PC-9 (cell line): ENCODE measurements at places on chromosomes 11 and 22.

DNA sequence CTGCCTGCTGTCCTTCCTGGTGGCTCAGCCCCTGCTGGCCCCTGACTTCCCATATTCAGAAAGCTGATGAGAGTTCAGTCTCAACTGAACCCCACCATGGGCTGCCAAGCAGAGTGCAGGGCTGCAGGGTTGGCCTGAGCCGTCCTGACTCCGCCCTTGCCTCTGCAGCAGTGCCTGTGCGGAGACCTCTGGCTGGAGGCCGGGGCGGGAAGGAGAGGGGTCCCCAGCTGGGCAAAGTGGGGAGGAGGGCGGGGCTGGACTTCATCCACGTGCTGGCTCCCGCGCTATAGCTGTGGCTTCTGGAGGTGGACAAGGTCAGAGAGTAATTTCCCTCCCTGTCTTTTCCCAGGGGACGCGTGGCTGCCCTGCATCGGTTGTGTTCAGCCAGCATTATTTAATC lies 13.6 kb downstream of the GLB1L3 start:
- no peak overlapping the region for H3K27ac ChIP-seq
- no peak overlapping the region for H3K4me3 ChIP-seq
- no peaks in the 10 kb centered on the region for H3K36me3 ChIP-seq
- no peaks in the 10 kb centered on the region for H3K4me1 ChIP-seq
- DNase-seq: no peak
- H3K27me3 ChIP-seq: no peaks in the 10 kb centered on the region

DNA sequence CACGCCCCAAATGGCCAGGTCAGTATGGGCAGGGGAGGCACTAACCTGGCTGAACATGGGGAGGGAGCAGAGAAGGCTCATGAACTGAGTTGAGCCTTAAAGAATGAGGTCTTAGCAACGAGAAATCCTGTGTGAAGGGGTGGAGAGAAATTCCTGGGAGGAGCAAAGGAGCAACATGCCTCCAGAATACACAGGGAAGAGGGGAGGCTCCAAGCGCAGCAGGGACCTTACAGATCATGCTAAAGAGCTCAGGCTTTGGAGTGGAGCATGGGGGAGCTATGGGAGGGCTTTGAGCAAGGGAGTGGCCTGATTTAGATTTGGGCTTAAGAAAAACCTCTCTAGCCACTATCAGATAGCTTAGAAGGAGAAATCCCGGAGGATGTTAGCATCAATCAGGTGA lies 88.1 kb downstream of the MN1 start:
- H3K27ac ChIP-seq: no peak overlapping the region
- DNase-seq: no peak
- no peaks in the 10 kb centered on the region for H3K27me3 ChIP-seq
- H3K4me1 ChIP-seq: peaks cover 12% of the 10 kb centered on the region
- H3K4me3 ChIP-seq: no peak overlapping the region

GRCh38 chr11:94550513-94550912 lies 6.8 kb downstream of the FUT4 start:
- H3K27me3 ChIP-seq: no peaks in the 10 kb centered on the region
- no peak overlapping the region for H3K27ac ChIP-seq
- no peak overlapping the region for H3K4me3 ChIP-seq
- no peak for DNase-seq
- no peaks in the 10 kb centered on the region for H3K36me3 ChIP-seq

- no peaks in the 10 kb centered on the region for H3K27me3 ChIP-seq
- no peak for DNase-seq
- H3K4me1 ChIP-seq: peaks cover 16% of the 10 kb centered on the region
- no peak overlapping the region for H3K27ac ChIP-seq
- H3K4me3 ChIP-seq: no peak overlapping the region
Observed at GRCh38 chr11:110029714-110030113, 63.5 kb upstream of the ZC3H12C start.

DNA sequence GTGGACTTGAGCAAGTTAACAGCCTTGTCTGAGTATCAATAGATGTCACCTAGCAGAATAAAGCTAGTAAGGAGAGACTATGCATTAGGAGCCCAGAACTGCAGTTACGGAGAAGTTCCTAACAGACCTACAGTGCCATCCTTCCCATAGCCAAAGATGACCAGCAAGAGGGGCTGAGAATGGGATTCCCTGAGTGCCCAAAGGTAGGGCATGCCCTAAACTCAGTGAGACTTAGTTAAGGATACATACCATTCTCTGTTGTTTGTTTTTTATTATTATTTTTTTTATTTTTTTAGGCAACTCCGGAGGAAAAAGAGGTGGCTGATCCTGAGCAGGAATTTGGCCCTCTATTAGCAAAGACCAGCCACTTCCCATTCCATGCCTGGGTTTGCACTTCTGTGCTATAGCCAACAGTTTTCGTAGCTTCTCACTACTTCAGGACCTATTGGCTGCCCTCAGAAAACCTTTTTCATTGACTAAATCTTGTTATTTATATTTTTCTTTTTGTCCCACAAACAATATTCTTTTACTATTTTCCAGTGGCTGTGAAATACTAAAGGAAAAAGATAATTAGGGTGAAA lies 33.3 kb upstream of the CCDC34 start:
- DNase-seq: no peak
- peak overlapping the region; percentile 68 for H3K27ac ChIP-seq
- no peaks in the 10 kb centered on the region for H3K36me3 ChIP-seq
- H3K4me3 ChIP-seq: no peak overlapping the region
- no peaks in the 10 kb centered on the region for H3K27me3 ChIP-seq

GRCh38 chr22:50192436-50193204 lies 6.9 kb downstream of the TRABD start:
- H3K27me3 ChIP-seq: no peaks in the 10 kb centered on the region
- peaks cover 25% of the 10 kb centered on the region for H3K4me1 ChIP-seq
- DNase-seq: no peak

DNA sequence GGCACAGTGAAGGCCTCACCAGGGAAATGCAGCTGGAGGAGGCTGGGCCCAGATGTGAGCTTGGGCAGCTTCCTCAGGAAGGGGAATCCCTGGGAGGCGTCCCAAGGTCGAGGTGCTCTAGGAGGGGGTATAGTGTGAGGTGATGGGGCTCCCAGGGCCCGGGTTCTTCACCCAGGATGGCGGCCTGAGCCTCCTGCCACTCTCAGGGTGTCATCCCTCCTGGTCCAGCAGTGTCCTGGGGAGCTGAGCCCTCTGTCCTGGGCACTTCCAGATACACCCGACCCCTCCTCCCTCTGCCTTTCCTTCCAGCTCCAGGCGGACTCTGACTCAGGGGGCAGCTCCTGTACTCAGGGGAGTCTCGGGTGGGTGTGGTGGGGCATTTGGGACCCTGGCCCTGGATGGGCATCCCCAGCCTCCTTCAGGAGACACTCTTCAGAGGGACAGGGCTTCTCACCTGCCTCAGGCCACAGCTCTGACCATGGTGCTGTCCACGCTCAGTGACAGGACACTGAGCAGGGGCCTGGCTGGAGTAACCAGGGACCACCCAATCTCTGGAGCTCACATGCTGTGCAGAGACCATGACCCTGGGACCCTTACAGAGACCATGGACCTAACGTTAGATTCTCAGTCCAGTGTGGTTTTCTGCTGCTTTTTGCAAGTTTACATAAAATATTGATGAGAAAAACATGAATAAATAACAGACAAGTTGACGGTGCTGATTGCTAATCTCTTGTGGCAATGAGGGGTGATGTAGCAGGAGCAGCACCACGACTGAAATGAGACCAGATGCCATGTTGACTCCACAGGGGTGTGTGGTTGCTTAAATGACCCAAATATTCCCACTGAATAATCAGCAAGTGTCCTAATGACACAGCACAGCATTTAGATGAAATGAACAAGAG lies 101.9 kb downstream of the GGTLC2 start:
- no peak for DNase-seq
- H3K4me3 ChIP-seq: no peak overlapping the region
- no peaks in the 10 kb centered on the region for H3K36me3 ChIP-seq

- no peak for DNase-seq
- peaks cover 25% of the 10 kb centered on the region; the same call in 1 of the 2 replicates for H3K27me3 ChIP-seq
- peak overlapping the region; percentile 85 for H3K4me3 ChIP-seq
- peak overlapping the region; percentile 33 for H3K27ac ChIP-seq
- peaks cover 17% of the 10 kb centered on the region; the same call in 1 of the 2 replicates for H3K36me3 ChIP-seq
- H3K4me1 ChIP-seq: peaks cover 8% of the 10 kb centered on the region
Observed at GRCh38 chr11:130915603-130916237, 559 bp downstream of the SNX19 start.

GRCh38 chr11:11555208-11555607 lies 66.6 kb downstream of the GALNT18 start:
- H3K27ac ChIP-seq: no peak overlapping the region
- no peak for DNase-seq
- H3K27me3 ChIP-seq: peaks cover 28% of the 10 kb centered on the region
- no peaks in the 10 kb centered on the region for H3K4me1 ChIP-seq
- no peak overlapping the region for H3K4me3 ChIP-seq
- H3K36me3 ChIP-seq: no peaks in the 10 kb centered on the region

- H3K27me3 ChIP-seq: no peaks in the 10 kb centered on the region
- no peak overlapping the region for H3K27ac ChIP-seq
Observed at GRCh38 chr11:110766316-110766715, 54.1 kb upstream of the ARHGAP20 start.

DNA sequence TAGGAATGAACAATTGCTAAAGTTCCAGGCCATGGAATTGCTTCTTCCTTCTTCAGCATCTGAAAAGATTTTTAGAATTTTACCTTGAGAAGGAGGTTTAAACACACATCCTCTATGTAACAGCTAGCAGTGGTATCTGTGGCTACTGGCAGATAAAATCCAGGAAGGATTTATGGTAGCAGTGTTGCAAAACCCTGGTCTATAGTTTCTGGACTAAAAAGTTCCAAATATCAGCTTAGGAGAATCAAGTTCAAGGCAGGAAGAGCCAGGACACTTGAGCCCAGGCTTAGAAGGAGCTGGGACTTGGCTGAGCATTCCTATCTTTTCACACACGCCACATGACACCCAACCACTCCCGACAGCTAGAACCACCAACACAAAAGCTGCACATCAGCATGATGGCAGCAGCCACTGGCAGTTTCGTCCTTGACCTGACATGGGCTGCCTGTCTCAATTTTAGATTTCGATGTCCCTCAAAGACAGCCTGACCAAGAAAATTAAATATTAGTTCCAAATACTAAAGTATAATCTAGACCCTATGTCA lies 14.1 kb downstream of the LARGE2 start:
- H3K27ac ChIP-seq: no peak overlapping the region
- H3K4me1 ChIP-seq: no peaks in the 10 kb centered on the region

- H3K27me3 ChIP-seq: no peaks in the 10 kb centered on the region
- H3K4me3 ChIP-seq: no peak overlapping the region
Observed at GRCh38 chr22:46482056-46482675, 55.3 kb downstream of the CELSR1 start.

- H3K27ac ChIP-seq: no peak overlapping the region
- peaks cover 18% of the 10 kb centered on the region for H3K4me1 ChIP-seq
- H3K27me3 ChIP-seq: no peaks in the 10 kb centered on the region
- no peak overlapping the region for H3K4me3 ChIP-seq
- DNase-seq: no peak
Observed at GRCh38 chr11:130583801-130584211, 135.4 kb downstream of the ADAMTS15 start.

GRCh38 chr11:20351136-20351535 lies 12.4 kb upstream of the HTATIP2 start:
- no peaks in the 10 kb centered on the region for H3K36me3 ChIP-seq
- no peak overlapping the region for H3K27ac ChIP-seq
- no peak for DNase-seq

DNA sequence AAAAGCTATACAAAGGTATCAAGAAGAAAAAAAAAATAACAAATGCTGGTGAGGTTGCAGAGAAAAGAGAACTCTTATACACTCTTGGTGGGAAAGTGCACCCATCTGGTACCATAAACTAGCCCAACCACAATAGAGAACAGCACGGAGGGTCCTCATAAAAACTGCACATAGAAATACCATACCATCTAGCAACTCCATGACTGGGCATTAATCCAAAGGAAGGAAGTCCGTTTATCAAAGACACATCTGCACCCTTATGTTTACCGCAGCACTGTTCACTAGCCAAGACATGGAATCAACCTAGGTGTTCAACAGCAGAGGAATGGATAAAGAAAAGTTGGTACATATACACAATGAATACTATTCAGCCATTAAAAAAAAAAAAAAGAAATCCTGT lies 10.8 kb upstream of the CLDN5 start:
- no peak for DNase-seq
- H3K27me3 ChIP-seq: no peaks in the 10 kb centered on the region
- H3K27ac ChIP-seq: no peak overlapping the region
- H3K4me1 ChIP-seq: no peaks in the 10 kb centered on the region
- no peak overlapping the region for H3K4me3 ChIP-seq

- H3K27ac ChIP-seq: no peak overlapping the region
- H3K27me3 ChIP-seq: peaks cover 42% of the 10 kb centered on the region
- no peaks in the 10 kb centered on the region for H3K4me1 ChIP-seq
- no peak overlapping the region for H3K4me3 ChIP-seq
- H3K36me3 ChIP-seq: no peaks in the 10 kb centered on the region
Observed at GRCh38 chr11:1933416-1934334, 13.5 kb upstream of the MRPL23 start.

DNA sequence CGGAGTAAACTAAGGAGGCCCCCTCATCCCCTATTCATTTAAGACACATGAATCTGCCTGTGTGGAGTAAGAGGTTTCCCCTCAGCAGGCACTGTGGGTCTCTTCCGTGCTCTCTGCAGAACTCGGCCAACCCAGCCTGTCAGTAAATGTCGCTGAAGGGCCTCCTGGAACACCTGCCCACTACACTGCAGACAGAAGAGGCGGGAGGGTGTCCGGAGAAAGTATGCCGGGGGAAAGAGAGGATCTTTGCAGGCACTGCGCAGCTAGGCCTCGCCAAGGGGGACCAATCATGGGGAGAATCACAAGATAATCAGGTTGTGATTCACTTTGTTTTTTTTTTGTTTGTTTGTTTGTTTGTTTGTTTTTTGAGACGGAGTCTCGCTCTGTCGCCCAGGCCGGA lies 110.8 kb downstream of the MORC2 start:
- no peak for DNase-seq
- H3K27ac ChIP-seq: no peak overlapping the region
- H3K4me3 ChIP-seq: no peak overlapping the region
- no peaks in the 10 kb centered on the region for H3K36me3 ChIP-seq
- no peaks in the 10 kb centered on the region for H3K27me3 ChIP-seq
- peaks cover 11% of the 10 kb centered on the region for H3K4me1 ChIP-seq

- no peaks in the 10 kb centered on the region for H3K27me3 ChIP-seq
- H3K4me1 ChIP-seq: peaks cover 8% of the 10 kb centered on the region
- H3K4me3 ChIP-seq: no peak overlapping the region
- no peak overlapping the region for H3K27ac ChIP-seq
Observed at GRCh38 chr11:67632982-67633755, 3.4 kb upstream of the NUDT8 start.

GRCh38 chr22:27786965-27787364 lies 14.6 kb downstream of the MN1 start:
- no peak for DNase-seq
- H3K27me3 ChIP-seq: no peaks in the 10 kb centered on the region
- H3K4me3 ChIP-seq: no peak overlapping the region
- no peaks in the 10 kb centered on the region for H3K36me3 ChIP-seq
- H3K27ac ChIP-seq: no peak overlapping the region
- no peaks in the 10 kb centered on the region for H3K4me1 ChIP-seq

GRCh38 chr11:84922836-84923235 lies 704.3 kb downstream of the DLG2 start:
- DNase-seq: no peak
- H3K36me3 ChIP-seq: no peaks in the 10 kb centered on the region
- H3K27me3 ChIP-seq: no peaks in the 10 kb centered on the region
